ENCODE measurements at places on chromosomes 4 and X.

- no peak for DNase-seq
Observed at GRCh38 chrX:2183193-2183725, 317.5 kb downstream of the DHRSX start.

- no peak for DNase-seq
Observed at GRCh38 chr4:111991797-111992196, 153.5 kb upstream of the FAM241A start.

DNA sequence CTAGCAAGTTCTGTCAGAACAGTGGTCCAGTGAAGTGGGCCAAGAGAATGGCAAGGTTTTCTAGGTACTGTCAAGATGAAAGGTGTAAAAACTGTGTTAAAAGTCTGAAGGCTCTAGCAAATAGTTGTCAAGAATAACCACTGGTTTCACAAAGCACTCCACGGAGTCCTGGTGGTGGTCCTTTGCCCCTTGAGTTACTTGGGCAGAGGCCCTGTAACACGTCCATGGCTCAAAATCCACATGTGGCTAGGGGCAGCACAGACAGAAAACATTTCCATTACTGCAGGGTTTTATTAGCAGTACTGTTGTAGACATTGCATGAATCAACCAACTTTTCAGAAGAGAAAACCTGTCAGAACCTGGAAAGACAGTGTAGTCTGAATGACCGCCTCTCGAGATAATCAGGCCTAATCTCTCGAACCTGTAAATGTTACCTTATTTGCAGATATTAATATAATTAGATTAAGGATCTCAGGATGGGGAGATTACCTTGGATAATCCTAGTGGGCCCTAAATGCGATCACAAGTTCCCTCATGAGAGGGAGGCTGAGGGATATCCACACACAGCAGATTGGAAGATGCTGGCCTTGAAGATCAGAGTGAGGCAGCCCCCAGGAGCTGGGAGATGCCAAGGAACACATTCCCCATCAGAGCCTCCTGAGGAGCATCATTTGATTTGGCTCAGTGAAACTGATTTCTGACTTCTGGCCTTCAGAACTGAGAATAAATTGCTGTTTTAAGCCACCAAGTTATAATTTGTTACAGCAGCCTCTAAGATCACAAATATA lies 34.7 kb downstream of the ERVMER34-1 start:
- DNase-seq: no peak

DNA sequence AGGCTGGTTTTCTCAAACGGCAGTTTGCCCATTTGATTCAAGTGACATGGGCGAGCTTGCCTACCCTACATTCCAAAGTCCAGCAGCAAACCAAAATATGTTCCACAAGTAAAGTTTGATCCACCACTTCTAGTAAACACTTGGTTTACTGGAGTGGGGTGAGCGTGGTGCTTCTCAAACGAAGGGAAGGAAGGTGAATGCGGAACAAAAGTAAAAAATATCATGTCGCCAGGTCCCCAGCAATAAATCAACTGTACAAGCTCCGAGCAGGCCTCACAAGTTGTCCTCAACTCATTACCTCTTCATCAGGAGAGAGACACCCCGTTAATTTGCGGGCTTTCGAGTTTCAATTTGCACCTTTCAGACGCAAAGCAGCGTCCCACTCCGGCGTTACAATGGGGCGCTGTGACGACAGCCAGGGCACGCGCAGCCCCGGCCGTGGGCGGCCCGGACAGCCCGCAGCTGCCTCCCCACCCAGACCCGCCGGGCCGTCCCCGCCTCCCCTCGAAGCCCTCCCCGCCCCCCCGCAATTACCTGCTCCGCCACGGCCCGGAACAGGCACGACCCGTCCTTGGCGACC lies 1.0 kb downstream of the OTUD4 start:
- DNase-seq: peak; percentile 77

GRCh38 chr4:118732591-118733330 lies 47.6 kb downstream of the METTL14 start:
- DNase-seq: no peak

- DNase-seq: no peak
Observed at GRCh38 chr4:38157592-38157991, 197.4 kb downstream of the PTTG2 start.

DNA sequence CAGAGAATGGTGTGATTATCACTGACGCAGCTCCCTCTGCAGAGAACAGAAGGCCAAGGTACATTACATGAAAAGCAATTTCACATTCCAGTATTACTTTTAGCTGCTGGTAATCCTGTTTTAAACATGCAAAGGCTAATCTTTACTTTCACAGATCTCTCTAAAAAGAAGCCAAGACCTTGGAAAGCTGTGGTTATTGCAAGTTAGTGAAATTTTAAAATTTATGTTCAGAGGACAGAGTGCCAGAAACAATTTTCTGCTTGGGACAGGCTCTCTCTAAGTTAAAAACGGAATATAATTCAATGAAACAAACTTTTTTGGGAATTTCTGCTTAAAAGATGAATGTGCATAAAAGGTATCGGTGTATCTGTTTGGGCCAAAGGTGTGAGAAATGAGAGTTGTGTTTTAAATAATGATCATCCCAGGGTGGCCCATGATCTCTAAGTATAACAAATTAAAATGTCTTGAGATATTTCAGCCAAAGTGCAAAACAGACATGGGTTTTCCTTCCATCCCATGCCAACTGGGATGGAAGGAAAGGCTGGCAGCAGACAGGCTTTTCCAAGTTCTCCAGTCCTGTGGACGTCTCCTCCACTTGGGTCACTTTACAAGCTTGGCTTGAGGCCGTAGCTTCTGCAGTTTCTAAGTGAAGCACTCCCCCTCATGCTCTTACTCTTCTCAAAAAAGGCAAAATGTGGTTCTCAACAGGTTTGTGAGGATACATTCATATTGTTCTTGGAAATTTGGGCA lies 118.0 kb downstream of the DRD5 start:
- no peak for DNase-seq

DNA sequence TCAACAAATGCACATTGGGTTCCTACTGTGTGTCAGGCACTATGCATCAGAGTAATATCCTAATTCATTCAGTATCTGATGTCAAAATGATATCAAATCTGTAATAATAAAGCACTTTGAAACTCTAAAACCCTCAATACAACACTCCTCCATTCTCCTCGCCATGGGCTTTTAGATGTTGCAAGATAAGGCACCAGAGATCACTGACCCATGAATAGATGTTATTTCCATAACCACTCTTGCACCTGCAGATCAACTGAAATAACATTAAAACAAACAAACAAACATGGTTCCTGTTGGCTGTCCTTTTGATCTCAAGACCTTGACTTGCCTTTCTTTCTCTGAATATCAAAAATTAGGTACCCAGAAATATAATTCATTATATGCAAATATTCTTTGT lies 100.2 kb downstream of the MAB21L2 start:
- no peak for DNase-seq

DNA sequence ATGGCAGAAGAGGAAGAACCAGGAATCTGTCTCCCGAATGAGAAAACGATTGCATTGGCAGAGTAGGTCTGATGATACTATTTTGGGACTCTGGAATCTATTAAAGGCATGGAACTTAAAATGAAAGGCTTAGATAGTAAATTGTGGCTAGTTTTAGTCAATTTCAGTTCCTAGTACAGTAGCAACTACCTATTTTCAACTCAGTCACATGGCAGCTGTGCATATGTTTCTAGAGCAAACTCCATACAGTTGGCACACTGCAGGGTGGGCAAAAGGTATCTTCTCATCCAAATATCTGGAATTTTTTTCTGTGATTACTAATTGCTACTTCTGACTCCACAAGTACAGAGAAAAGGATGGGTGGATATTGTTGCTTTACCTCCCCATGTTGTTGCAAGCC lies 663.6 kb downstream of the PCDH7 start:
- DNase-seq: no peak

- DNase-seq: no peak
Observed at GRCh38 chrX:30513284-30513683, 64.3 kb downstream of the TASL start.

DNA sequence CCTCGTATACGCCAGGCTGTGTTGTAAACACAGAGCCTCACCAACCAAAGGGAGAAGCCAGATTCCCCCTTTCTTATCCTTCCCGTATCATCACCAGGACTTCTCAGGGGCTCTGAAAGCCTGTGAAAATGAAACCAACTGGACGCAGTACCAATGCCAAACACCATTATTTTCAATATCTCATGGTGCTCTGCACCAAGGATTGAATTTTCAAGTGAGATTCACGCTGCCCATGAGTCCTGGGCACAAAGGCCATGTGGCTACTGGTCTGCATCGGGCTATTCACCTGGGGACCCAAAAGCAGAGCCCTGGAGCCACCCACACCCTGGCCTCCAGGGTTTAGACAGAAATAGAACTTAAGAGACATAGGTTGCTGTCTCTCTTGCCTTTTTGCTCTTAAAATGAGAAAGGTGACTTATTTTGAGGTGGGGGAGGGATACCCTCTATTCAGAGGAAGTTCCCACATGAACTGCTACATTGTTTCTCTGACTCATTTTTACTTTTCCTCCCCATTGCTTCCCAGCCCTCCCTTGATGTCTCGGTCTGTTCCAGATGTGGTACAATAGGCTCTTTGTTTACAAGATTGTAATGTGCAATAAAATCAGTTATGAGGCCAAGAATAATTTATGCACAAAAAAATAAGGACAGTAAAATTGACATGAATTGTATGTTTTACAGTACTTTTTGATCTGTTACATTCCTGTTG lies 55.4 kb downstream of the MAML3 start:
- DNase-seq: no peak

- no peak for DNase-seq
Observed at GRCh38 chr4:54100595-54101189, 729 bp downstream of the GSX2 start.

- DNase-seq: no peak
Observed at GRCh38 chrX:8846266-8846665, 45.1 kb upstream of the FAM9A start.

DNA sequence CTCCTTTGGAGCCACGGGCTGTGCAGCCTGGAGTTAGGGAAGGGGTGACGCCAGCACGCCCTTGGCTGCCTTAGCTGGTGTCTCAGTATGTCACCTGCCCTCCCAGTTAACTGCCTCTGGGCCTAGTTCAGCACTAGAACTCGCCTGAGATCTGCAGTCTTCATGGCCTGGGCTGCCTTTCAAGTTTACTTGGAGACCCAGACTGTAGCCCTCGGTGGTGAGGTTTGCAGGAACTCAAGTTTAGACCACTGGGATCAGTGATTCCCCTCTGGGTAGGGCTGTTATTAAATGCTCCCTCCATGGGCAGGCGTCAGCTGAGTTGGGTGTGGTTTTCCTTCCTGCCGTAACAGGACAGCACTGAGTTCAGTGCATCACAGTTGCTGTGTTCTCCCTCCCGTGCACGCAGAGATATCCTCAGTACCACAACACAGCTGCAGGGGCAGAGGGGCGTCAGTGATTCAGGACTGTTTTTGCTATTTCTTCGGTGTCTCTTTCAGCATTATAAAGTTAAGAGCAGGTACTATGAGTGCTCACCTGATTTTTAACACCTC lies 30.5 kb downstream of the PLAC8 start:
- peak; percentile 57 for DNase-seq

DNA sequence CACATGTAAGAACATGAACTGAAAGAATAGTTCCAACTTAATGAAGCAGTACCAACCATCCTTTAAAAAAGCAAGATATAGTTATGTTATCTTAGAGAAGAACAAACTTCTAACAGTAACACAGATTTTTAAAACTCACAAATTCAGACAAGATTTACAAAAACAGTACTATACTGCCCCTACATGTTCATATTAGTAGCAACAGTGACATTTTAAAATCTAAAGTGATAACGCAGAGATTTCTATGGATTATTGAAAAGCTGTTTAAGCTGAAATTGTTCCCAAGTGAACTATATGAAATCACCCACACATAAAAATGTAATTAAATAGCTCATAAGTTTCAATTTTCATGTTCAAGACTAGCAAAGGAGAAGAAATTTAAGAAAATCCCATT lies 166.0 kb downstream of the FBXW7 start:
- no peak for DNase-seq

DNA sequence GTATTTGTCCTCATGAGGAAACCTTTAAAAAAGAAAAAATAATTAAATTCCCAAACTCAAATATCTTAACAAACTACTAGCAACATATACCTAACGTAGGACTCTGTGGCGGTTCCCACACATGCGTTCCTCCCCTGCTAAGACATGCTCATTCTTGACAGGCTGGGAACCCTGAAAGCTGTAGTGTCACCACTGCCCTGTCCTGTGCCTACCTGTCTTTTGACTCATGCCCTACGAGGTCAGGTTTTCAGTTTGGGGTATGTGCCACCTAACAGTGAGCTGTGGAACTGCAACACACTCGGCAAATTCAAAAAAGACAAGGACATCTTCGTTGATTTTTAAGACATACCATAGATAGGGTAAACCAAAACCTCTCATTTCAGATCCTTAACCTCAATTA lies 17.8 kb downstream of the IDS start:
- DNase-seq: peak; percentile 13

DNA sequence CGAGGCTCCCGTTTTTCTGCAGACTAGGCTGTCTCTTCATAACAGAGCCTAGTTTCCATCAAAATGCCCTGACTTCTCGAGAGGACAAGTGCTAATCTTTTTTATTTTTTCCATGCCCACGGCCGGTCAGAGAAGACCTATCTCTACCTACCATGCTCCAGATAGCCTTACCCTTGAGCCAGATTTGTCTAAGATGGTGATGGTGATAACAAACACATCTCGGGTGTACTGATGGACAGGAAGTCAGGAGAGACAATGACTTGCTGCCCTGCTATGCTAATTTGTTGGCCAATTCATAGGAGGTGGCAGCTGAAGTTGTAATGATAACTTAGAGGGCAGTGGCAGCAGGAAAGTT lies 42.2 kb upstream of the NKRF start:
- no peak for DNase-seq
